GM13976 (cell line): ENCODE measurements at places on chromosomes 1 and 21.

- no peak for DNase-seq
These were observed 181.3 kb downstream of the ETS2 start for GRCh38 chr21:38986806-38987632.

- DNase-seq = no peak
These were observed 5.8 kb downstream of the TRIM11 start for GRCh38 chr1:228400692-228401454.

DNA sequence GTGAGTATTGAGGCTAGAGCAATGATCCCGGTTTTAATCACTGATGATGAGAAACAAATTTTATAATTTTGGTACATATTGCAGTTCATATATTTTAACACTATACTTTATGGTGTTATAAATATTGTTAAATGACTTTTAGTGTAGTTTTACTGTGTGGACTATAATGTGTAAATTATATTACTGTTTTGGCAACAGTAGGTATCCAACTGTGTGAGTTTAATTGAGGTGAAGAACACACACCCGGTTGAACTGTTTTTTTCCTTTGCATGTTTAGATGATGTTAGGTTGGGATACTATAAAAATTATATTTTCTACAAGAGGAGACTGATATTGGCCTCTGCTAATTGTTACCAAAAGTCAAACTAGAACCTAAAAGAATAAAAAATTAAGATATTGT is 166.5 kb downstream of the SDCCAG8 start:
- no peak for DNase-seq

DNA sequence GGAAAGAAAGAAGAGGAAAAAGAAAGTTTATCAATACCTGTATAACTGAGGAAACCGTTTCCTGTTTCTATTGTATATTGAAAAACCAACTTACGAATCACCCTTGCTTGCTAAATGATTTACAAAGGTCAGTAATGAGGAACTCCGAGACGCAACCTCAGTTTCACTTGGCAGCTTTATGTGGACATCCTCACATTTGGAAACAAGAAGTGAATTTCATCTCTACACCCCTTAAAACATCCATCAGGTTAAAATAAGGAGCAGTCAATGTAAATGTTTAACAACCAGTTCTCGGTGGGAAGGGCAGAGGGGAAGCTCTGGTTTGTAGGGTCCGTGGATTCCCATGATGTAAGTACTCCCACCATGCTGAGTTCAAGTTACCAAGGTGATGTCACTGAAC is 481.7 kb upstream of the RUNX1 start:
- DNase-seq = no peak

DNA sequence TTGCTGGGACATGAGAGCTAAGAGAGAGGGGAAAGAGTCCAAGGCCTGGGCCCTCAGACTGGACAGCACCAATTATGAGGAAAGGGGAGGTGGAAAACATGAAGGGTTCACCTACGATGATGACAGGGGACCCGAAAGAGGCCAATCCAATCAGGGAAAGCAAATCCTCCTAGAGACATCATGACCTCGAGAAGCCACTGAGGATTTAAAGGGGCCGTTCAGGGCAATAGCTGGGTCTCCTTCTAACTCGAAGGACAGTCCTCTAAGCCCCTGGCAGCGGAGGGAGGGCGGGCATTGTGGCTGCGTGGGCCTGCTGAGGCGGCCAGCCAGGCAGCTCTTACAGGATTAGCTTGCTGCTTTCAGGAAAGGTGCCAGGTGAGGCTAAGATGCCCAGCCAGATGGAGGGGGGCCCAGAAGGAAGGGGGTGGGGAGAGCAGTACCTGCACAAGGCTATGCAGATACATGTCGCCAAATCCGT is 7.4 kb downstream of the MEF2D start:
- DNase-seq = no peak

GRCh38 chr1:196063952-196064351 is 544.3 kb downstream of the KCNT2 start:
- no peak for DNase-seq

- DNase-seq = no peak
These were observed 1316.8 kb upstream of the B3GALT2 start for GRCh38 chr1:194503209-194503608.

GRCh38 chr1:37890378-37891014 is 31.1 kb upstream of the MTF1 start:
- peak; percentile 65 for DNase-seq

DNA sequence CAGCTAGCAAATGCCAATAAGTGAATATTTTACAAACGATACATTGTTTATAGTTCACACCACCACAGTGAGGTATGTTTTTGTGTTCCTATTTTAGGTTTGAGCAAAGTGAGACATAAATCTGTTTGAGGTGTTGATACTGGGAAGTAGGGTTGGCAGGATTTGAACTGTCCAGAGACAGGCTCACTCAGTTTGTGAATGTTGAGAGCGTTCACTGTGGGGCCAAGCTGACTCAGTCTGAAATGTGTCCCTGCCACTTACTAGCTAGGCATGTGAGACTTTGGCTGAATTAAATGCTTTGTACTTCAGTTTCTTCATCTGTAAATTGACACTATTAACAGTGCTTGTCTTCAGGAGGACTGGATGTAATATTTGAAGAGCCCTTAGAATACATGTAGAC is 35.1 kb downstream of the DIRAS3 start:
- no peak for DNase-seq

DNA sequence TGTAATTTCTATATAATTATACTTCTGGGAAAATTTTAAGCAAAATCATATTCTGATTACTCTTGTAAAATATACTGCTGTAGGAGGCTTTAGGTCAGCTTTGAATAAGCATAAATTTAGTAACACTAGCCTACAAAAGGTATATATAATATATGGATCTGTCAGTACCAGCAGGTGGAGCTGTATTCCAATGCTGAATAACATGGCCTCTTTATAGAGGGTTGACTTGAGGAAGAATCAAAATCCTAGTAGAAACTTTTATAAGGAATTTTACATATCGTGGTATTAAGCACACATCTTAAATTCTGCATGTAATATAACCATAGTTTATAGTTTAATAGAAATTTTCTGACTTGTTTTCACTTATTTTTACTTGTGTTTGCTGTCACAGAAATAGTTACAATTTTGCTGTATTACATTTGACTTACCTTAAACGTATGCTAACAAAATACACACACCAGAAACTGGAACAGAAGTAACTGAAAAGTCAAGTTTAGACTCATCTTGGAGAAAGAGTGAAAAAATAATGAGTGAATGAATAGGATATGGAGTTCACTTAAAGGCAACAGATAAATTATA is 79.3 kb downstream of the HMCN1 start:
- no peak for DNase-seq

DNA sequence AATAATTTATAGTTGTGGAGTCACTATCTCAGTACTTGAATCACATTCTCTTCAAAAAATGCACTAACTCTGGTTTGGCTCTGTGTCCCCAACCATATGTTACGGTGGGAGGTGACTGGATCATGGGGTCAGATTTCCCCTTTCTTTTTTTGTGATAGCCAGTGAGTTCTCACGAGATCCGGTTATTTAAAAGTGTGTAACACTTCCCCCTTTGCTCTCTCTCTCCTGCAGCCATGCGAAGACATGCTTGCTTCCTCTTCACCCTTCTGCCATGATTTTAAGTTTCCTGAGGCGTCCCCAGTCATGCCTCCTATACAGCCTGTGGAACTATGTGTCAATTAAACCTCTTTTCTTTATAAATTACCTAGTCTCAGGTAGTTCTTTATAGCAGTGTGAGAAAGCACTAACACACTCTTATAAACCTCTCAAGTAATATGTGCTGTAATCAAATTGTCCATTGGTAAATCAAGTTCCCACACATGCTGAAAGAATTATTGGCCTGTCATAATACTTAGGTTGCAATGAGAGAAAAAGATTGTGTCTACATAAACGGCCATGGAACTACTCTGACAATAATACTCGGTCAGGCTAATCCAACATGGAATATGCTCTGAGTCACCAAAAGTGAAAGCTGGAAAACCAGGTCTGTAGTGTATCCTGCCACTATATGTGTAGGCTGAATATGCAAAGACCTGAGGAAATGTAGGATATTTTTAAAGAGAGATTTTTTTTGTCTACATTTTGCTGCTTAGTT is 107.5 kb downstream of the SLC44A5 start:
- DNase-seq = no peak

- DNase-seq = no peak
These were observed 15.3 kb downstream of the KRTAP10-1 start for GRCh38 chr21:44524414-44525371.

- no peak for DNase-seq
These were observed 11.2 kb downstream of the URB1 start for GRCh38 chr21:32381571-32381970.

DNA sequence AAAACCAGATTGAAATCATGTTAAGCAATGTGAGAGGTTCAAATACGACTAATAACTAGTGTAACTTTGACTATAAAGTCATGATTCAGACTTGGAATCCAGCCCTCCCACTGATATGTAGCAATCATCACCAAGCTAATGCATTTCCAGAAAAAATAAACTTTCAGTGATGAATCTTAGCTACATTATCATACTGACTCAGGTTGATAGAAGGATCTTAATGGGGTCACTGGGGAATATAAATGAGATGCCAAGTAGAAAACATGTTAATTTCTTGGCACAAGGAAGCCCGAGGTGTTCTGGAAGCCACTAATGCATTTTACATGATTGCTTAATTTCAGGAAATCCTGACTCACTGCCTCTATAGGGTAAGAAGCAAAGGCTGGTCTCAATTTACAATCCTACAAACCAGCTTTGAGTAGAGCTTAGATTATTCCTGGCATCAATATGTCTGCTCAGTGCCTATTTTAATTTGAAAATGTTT is 67.7 kb downstream of the SELENOF start:
- no peak for DNase-seq

DNA sequence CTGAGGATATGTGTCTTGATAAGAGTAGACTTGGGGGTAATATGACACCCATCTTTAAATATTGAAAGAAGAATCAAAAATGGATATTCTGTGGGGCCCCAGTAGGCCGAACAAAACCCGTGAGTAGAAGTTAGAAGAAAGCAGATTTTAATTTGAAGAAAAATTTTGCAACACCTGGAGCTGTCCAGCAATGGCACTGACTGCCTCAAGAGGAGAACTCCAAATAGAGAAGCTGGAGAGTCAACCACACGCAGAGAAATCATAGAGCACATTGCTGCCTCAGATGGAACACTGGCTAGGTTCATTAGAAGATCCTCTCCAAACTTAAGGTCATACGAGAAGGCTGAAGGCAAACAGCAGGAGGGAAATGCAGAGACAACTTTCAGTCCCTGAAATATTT is 6.8 kb downstream of the NHLH1 start:
- DNase-seq = no peak

GRCh38 chr1:85608851-85609250 is 28.3 kb downstream of the CCN1 start:
- no peak for DNase-seq

DNA sequence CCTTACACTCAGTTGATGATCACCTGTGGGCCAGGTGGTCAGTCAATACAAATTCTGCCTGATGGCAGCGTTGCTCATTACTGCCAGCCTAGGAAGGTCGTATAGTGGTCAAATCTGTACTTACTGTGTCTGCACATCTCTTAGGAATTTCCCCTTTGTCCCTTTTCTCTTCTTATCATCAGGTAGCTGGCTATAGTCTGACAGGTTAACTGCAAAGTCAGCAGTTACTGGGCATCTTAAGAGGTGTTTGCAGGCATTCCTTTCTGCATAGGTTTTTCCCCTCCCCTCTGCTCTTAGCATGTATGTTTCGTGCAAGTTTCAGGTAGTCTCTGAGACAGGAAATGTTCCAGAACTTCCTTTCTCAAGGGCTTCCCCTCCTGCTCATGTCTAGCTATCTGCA is 298.7 kb downstream of the LRRIQ3 start:
- no peak for DNase-seq
